Esophagus mucosa (tissue), 1 donor: ENCODE measurements at places on chromosomes 16 and 17.

DNA sequence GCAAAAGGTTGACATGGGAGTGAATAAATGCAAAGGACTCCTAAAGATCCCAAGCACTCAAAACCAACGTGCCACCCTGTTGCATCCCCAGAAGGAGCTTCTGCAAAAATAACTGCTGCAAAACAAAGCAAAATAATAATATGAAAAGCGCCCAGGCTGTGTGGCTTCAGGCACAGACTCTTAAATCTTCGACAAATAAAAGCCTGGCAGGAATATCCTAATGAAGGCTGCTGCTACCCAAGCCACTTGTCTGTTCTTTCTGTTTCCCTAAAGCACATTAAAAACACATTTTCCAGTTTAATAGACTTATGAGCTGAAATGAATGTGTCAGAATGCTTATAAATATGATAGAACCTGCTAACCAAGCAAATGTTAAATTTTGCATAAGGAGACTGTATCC lies 154.0 kb downstream of the SLC39A11 start:
- no peak for ATAC-seq

- ATAC-seq = no peak
Measured at GRCh38 chr16:78195797-78196196, 96.3 kb downstream of the WWOX start.

GRCh38 chr16:17469011-17469740 lies 1.6 kb downstream of the XYLT1 start:
- no peak for ATAC-seq

DNA sequence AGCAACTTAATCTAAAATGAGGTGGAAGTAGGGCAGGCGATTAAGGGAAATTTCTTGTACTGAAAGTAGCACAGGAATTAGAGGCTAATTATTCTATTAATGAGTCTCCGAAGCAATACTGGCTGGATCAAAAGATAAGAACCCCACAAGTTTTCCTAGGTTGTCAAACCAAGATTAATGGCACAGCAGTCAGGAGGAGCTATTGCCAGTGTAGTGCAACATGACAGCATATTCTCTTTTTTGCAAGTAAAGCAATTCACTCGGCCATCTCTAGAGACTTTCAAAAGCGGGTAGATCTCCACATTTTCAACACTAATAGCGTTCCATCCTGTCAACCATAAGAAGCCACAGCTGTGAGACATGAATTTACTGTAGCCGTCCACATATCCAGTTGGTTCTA lies 81.2 kb downstream of the CYB561 start:
- ATAC-seq = no peak

GRCh38 chr16:26334218-26335111 lies 642.7 kb downstream of the HS3ST4 start:
- no peak for ATAC-seq

DNA sequence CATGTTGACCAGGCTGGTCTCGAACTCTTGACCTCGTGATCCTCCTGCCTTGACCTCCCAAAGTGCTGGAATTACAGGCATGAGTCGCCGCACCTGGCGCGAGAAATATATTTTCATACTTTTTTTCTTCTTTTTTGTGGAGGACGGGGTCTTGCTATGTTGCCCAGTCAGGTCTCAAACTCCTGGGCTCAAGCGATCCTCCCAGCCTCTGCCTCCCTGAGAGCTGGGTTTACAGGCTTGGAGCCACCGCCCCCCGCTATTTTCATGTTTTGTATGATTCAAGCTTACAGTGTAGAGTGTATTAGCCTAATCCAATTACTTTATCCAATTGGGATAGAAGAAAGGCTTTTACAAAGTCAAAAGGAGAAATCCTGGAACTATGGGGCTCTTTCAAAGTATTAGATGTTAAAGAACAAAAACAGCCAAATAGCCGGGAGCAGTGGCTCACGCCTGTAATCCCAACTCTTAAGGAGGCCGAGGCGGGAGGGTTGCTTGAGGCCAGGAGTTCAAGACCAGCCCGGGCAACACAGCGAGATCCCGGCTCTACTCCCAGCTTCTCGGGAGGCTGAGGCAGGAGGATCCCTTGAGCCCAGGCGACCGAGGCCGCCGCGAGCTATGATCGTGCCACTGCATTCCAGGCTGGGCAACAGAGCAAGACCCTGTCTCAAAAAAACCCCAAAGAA lies 1.4 kb upstream of the MAP1LC3B start:
- no peak for ATAC-seq

DNA sequence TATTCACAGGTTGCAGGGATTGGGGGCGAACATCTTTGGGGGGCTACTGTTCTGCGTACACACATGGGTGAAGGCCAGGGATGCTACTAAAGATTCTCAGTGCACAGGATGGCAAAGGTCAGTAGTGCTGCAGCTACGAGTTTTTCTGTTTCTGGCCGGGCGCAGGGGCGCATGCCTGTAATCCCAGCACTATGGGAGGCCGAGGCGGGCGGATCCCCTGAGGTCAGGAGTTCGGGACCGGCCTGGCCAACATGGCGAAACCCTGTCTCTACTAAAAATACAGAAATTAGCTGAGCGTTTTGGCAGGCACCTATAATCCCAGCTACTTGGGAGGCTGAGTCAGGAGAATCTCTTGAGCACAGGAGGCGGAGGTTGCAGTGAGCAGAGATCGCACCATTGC lies 3.9 kb upstream of the ZNF598 start:
- ATAC-seq = no peak

- ATAC-seq = no peak
Measured at GRCh38 chr16:74583926-74584666, 22.8 kb downstream of the GLG1 start.

DNA sequence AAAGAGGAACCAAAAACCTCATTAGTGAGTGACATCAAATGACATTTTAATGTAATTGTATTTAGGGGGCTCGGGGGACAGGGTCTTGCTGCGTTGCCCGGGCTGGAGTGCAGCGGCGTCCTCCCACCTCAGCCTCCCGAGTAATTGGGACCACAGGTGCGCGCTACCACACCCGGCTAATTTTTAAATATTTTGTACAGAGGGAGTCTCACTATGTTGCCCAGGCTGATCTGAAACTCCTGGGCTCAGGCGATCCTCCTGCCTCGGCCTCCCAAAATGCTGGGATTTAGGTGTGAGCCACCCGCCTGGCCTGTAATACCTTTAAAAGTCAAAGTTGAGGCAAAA lies 581 bp downstream of the SNRNP25 start:
- no peak for ATAC-seq

DNA sequence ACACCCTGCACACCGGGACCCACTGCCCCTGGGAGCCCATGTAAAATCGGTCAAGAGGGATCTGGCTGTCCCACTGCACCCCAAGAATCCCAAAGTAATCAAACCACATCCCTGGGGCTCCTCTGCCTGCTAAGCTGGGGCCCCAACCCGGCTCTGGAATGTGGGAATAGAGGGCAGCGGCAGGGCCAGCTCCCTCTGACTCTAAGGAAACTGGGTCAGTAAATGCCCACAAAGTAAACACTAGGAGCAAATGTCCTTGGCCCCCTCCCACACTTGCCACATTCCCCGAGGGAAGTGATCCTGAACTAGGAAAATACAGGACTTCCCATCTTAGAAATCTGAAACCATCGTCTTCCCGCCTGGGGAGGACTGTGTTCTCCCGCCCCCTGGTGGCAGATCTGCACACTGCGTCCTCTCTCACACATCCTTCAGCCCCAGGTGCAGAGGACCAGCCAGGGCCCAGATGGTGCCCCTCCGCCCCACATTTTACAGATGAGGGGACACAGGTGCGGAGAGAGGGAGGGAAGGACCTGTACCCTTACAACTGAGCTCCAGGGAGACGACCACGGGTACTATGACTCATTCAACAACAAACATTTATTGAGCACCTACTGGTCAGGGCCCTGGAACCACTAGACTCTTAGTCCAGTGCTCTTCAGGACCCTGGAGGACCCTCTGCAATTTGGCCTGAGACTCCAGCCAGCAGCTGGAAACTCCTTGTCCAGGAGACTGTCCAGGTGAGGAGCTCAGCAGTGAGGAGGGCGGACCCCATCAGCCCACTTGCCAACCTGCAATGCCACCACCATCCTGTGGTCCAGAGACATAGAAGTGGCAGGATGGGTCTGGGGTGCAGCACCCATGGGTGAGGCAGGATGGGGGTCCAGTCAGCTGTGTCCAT lies 10.1 kb downstream of the P3H4 start:
- peak; percentile 62 for ATAC-seq

DNA sequence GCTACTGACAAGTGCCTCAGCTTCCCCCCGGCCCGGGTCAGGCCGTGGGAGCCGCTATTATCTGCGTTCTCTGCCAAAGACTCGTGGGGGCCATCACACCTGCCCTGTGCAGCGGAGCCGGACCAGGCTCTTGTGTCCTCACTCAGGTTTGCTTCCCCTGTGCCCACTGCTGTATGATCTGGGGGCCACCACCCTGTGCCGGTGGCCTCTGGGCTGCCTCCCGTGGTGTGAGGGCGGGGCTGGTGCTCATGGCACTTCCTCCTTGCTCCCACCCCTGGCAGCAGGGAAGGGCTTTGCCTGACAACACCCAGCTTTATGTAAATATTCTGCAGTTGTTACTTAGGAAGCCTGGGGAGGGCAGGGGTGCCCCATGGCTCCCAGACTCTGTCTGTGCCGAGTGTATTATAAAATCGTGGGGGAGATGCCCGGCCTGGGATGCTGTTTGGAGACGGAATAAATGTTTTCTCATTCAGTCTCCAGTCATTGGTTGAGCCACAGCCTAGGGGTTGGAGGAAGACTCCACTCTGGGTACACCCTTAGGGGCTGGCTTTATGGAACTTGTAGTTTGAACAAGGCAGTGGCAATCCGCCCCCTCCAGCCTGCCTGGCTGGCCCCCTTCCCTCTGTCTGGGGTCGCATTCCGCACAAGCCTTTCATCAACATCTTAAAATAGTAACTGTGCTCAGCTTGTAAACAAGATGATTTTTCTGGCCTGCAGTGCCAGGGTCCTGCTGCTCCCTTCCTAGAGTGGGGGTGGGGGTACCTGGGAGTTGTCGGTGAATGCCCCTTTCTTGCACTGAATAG lies 4.1 kb downstream of the SYNGR2 start:
- ATAC-seq = peak; percentile 27

DNA sequence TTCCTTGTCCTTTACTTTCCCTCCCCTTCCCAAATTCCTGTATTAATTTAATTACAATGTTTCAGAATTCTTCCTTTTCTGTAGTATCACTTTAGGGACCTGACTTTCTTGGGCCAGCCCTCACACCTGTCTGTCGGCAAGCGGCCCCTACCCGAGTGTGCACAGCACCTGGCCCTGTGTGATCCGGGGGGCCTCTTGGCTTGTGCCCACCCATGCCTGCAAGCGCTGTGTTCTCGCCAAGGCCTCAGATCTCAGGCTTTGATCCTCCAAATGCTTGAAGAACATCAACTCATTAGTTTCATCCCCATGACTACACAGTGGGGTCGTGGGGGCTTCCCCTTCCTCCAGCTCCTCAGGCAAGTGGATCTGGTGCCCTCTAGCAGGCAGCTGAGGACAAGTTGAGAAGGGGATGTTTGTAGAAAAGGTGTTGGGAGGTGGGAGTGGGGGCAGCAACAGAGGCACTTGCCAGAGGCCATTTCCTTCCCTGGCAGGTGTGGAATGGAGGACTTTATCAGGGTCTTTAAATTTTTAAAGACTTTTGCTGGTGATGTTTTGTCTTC lies 15.7 kb upstream of the CDH3 start:
- no peak for ATAC-seq

GRCh38 chr17:16935241-16935663 lies 36.7 kb downstream of the TNFRSF13B start:
- no peak for ATAC-seq

- no peak for ATAC-seq
Measured at GRCh38 chr16:80283466-80284392, 257.1 kb upstream of the DYNLRB2 start.

- no peak for ATAC-seq
Measured at GRCh38 chr16:78896280-78896679, 704.3 kb downstream of the MAF start.

- ATAC-seq = no peak
Measured at GRCh38 chr17:61638087-61638486, 47.1 kb upstream of the NACA2 start.

DNA sequence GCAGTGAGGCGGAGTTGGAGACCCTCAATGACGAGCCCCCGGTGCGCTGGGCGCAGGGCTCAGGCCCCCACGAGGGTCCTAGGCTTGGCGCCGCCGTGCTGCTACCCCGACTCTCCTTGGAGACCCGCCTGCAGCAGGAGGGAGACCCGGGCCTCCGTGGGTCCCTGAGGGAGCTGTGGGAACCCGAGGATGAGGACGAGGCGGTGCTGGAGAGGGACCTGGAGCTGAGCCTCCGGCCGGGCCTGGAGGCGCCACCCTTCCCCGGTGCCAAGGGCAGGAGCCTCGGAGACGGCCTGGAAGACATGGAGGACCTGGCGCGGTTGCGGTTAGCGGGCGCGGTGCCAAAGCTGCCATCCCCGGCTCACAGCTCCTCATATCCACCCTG lies 2.3 kb downstream of the MYO15B start:
- ATAC-seq = peak; percentile 1

DNA sequence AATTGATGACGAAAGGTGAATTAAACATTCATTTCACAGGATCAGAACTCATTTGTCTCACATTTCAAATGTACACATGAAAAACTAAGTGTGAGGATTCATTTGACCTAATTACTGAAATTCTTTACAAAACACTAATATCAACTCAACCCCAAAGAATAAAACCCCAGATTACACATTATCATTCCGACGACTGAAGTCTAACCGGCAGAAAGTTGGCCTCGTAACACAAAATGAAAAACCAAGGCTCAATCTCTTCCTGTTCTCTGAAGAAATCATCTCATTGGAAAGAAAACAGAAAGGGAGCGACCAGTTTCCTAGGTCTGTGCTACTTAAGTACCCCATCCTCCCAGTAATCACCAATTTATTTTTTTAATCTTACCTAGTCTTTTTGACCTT lies 1.8 kb downstream of the JPT1 start:
- ATAC-seq = no peak

- ATAC-seq = peak; percentile 72
Measured at GRCh38 chr17:8066841-8067775, 20.4 kb downstream of the ALOX12B start.
